ENCODE measurements at places on chromosomes 5 and 9.
A peak's percentile ranks its signal among the peaks of the same experiment; 100 is the strongest.

DNA sequence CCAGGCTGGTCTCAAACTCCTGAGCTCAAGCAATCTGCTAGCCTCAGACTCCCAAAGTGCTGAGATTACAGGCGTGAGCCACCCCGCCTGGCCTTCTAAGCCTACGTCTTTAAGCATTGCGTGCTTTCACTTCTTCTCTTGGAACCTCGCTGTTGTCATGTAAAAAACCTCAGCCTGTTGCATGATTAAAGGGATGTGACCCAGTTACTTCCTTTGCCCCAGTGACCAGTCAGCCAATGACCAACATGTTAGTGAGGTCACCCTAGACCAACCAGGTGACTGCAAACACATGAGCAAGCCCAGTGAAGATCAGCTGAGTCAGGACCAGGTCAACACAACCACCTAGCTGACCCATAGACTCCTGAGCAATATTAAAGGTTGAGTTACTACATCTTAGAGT, 10.5 kb downstream of the KIF4B start:
- no peak for DNase-seq

- DNase-seq = no peak
Measured at GRCh38 chr5:118723021-118723338, 265.4 kb downstream of the DTWD2 start.

- DNase-seq = no peak
Measured at GRCh38 chr9:134623258-134624066, 18.1 kb upstream of the COL5A1 start.

- DNase-seq = no peak
Measured at GRCh38 chr5:126972062-126972895, 58.1 kb downstream of the MARCHF3 start.

- DNase-seq = no peak
Measured at GRCh38 chr9:135221576-135221950, 134.1 kb downstream of the OLFM1 start.

DNA sequence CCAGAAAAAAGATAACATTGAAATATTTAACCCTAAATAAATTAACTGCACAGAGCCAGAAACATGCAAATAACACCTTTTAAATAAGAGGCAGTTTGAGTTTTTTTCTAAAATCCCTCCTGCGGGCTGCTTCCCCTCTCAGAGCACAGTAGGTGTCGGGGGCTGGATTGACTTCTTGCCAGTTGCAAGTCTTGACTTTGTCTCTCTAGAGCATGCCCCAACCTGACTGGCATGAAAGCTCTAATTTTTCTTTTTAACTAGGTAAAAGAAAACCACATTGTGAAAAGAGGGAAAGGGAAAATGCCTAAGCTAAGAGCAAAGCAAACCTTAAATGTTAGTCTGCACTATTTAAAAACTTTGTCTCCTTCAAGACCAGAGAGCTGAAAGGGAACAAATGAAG, 46.4 kb upstream of the DNAH5 start:
- DNase-seq = no peak

DNA sequence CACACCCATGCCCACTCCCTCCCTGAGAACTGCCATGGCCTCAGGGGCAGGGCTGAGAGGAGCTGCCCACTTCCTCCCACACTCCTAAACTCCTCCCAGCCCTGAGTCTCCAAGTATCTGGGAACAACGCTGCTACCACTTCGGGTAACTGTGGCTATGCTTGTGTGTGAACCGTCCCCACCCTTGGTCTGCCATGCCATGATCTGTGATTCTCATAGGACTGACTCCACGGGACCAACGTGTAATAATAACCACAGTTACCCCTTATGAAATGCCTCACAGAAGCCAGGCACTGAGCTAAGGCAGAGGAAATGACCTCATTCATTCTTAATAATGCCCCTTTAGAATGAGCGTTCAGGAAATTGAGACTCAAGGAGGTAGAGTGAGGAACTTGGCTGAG, 103.9 kb upstream of the SMIM23 start:
- DNase-seq = no peak

DNA sequence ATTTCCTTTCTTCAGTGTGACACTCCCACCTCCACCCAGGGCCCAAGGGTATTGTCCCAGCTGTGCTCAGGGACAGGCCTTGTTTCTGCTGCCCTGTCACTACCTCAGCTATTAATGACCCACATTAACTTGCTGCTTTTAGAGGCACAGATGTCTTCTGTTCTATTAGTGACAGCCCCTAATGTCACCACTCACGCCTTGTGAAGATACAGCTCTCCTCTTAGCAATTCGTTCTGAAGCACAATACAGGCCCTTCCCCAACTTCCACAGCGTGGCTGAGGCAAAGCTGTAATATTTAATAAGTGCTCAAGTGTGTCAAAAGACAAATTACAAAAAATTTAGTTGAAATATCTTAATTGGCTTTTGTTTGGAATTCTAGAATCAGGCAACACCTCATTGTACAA, 44.7 kb upstream of the HMGCS1 start:
- DNase-seq = no peak

DNA sequence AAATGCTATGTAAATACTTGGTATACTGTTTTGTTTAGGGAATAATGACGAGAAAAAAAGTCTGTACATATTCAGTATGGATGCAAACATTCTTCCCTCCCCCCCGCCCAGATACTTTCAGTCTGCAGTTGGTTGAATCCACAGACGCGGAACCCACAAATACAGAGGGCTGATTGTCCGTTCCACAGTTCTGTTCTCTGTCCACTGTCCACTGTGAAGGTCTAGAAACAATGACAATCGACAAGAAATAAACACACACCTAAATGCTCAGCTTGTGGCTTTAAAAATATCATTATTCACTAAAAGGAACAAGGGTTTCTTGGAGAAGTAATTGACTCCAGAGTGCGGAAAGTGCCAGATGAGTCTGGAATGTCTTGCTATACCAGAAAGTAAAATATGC, 109.1 kb downstream of the TMEM161B start:
- no peak for DNase-seq

- DNase-seq = no peak
Measured at GRCh38 chr5:116046823-116047222, 14.6 kb downstream of the ARL14EPL start.

DNA sequence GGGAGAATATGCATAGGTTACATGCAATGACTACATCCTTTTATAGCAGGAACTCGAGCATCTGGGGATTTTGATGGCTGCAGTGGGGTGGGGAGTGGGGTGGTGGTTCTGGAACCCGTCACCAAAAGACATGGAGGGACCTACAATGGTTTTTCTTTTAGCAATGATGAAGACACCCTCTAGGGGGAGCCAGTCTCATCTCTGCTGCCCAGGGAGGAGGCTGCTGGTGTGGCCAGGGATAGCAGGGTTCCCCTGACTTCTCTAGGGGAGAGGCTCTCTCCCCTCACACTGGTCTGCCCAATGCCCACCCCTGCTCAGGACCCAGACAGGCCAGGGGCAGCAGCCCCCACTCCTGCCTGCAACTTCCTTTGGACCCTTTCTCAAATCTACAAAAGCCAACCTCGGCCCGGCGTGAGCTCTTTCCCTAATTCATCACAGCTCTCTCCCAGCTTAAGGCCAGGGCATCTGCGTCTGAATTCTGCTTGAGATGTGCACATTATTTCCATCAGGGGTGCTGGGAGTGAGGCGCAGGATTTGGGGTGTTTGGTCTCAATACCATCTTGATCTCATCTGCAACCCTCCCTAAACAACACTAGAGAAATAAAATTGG, 73.6 kb upstream of the RETREG1 start:
- DNase-seq = peak; percentile 19

DNA sequence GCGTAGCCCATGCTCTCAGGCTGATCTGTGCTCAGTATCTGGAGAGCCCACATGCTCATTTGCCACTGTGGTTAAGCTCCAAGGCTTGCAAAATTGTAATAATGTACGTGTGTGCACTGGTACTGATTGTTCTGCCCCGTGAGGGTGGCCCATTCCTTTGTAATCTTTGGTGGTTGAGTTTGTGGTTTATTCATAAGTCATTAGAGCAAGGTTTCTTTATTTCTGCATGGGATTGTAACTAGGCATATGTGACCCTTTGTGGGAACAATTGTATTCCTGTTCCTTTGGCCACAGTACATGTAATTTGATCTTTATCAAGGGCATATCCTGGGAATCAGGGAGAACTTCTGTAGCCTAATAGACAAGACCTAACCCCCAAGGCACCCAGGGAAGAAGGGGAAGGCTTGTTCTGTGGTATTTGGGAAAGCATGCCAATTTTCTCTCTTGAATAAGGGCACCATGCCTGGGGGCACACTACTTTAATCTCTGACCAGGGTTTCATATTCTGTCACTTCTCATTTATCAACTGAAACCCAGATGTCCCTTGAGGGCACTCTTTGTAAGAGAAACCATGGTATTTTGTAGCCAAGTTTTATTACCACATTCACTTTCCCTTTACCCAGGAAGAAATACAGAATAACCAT, 74.6 kb downstream of the NPR3 start:
- DNase-seq = no peak

Measured in DND-41 (cell line).